ENCODE measurements at places on chromosomes 7 and 10. TPM values are rescaled to one million over a fixed set of nuclear protein-coding genes. Genes with fewer than 3 reads are reported as not detected.

TEX36 gene
- total RNA-seq, result not detected

FAM25C gene
- not detected for total RNA-seq

CALU gene
- 299 TPM for total RNA-seq

GRCh38 chr7:519484-520390 is at the start of gene PDGFA:
Gene PDGFA, minus strand, starts transcription at chr7:519846. Its CDS starts 845 bp downstream, at chr7:519001.
- H3K4me3 ChIP-seq, result peak within 1 kb of the TSS; percentile 62
- no peaks in the 10 kb centered on the region for H3K36me3 ChIP-seq
- peak within 1 kb of the TSS; percentile 97 for H3K27ac ChIP-seq
- peaks cover 64% of the 10 kb centered on the region for H3K27me3 ChIP-seq

DNA sequence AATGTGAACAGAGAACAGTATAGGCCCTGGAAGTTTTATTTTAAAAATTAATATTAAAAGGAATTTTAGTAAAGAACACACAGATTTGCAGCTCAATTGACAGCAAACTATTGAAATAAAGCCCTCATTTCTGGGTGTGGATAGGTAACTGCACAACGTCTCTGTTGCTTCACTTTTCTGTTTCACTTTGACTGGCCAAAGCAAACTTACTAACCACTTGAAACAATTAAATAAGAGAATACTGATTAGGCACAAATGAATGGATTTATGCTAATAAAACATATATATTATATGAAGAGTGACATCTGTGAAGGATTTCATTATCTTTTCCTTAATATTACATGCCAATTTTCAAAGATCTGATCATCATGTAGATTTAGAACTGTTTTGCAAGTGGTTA is 11.9 kb downstream of the ZNF804B start:
- no peaks in the 10 kb centered on the region for H3K36me3 ChIP-seq
- H3K27ac ChIP-seq, result no peak overlapping the region
- H3K4me3 ChIP-seq, result no peak overlapping the region
- H3K27me3 ChIP-seq, result no peaks in the 10 kb centered on the region

- no peak for DNase-seq
- no peaks in the 10 kb centered on the region for H3K36me3 ChIP-seq
- no peaks in the 10 kb centered on the region for H3K27me3 ChIP-seq
- no peaks in the 10 kb centered on the region for H3K4me1 ChIP-seq
- no peak overlapping the region for H3K27ac ChIP-seq
- no peak overlapping the region for H3K4me3 ChIP-seq
These were observed 310.6 kb upstream of the PLXDC2 start for GRCh38 chr10:19505320-19506312.

DNA sequence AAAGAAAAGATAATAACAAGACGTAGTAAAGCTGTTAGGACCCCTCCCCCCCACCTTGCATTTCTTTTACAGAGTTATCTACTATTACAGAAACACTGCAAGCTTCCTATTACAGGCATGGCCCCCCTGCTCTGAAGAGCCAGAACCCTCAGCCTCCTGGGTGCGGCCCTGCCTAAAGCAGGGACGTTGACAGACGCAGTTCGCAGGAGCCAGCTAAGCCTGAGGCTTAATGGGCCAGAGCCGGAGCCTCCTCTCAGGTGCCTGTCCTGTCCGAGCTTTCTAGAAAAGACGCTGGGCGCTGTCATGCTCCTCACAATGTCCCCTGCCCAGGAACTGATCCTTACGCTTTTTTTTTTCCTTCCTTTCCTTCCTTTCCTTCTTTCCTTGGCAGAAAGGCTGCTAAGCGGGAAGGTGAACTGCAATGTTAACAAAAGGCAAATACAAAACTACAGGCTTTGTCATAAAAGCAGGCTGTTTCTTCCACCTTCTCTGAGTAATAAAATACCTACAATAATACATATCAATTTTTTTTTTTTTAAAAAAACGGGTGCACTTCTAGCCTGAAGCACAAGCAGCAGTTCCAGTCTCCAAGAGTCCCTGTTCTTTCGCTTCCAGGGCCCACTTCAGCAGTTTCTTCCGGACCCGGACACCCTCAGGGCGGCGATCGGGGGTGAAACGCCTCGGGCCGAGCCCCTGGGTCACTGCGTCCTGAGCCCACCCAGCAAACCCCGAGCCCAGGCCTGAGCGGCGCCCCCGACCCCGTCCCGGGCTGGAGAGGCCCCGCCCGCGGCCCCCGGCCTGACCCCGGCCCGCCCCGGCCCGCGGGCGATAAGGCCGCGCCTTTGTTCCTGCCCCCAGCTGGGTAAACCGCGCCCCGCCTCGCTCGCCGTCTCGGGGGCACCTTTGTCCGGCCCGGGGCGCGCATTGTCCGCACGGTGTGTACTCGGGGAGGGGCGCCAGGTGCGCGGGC is 11.2 kb downstream of the MNX1 start:
- peaks cover 98% of the 10 kb centered on the region for H3K27me3 ChIP-seq
- H3K27ac ChIP-seq, result no peak overlapping the region
- no peaks in the 10 kb centered on the region for H3K36me3 ChIP-seq
- no peaks in the 10 kb centered on the region for H3K4me1 ChIP-seq
- no peak for DNase-seq

- no peak overlapping the region for H3K4me3 ChIP-seq
- no peaks in the 10 kb centered on the region for H3K27me3 ChIP-seq
- H3K36me3 ChIP-seq, result no peaks in the 10 kb centered on the region
- DNase-seq, result no peak
- no peak overlapping the region for H3K27ac ChIP-seq
These were observed 102.9 kb upstream of the PAX2 start for GRCh38 chr10:100642295-100642994.

- DNase-seq, result peak; percentile 88
- no peaks in the 10 kb centered on the region for H3K27me3 ChIP-seq
- H3K36me3 ChIP-seq, result no peaks in the 10 kb centered on the region
- peaks cover 8% of the 10 kb centered on the region for H3K4me1 ChIP-seq
- peak overlapping the region; percentile 65 for H3K27ac ChIP-seq
These were observed 81.9 kb downstream of the EGFR start for GRCh38 chr7:55100544-55101327.

GRCh38 chr7:4738711-4739527 is 36.5 kb upstream of the AP5Z1 start:
- no peak for DNase-seq
- no peaks in the 10 kb centered on the region for H3K27me3 ChIP-seq
- H3K36me3 ChIP-seq, result peaks cover 4% of the 10 kb centered on the region
- peak overlapping the region; percentile 29 for H3K4me3 ChIP-seq
